Hindlimb muscle (tissue), 1 donor: ENCODE measurements at places on chromosomes 5 and 9. TPM values are rescaled to one million over a fixed set of nuclear protein-coding genes. Genes with fewer than 3 reads are reported as not detected.

The C5orf52 gene
- polyA plus RNA-seq = not detected

The PCDHA10 gene
- polyA plus RNA-seq = 0.25 TPM

The SCGB3A2 gene
- not detected for polyA plus RNA-seq

The TMC1 gene
- polyA plus RNA-seq = 1.1 TPM

The SPINK4 gene
- 0.52 TPM for polyA plus RNA-seq

The F2RL1 gene
- 0.31 TPM for polyA plus RNA-seq

The AGXT2 gene
- polyA plus RNA-seq = not detected

The EGFL7 gene
- 90.8 TPM for polyA plus RNA-seq

The TXNDC8 gene
- not detected for polyA plus RNA-seq

The RMI1 gene
- 8.1 TPM for polyA plus RNA-seq

The PKN3 gene
- 8.6 TPM for polyA plus RNA-seq

The NRARP gene
- polyA plus RNA-seq = 3.9 TPM

The PRDM9 gene
- polyA plus RNA-seq = not detected

The GPR150 gene
- 0.22 TPM for polyA plus RNA-seq

The NR4A3 gene
- polyA plus RNA-seq = 0.92 TPM

The OBP2B gene
- polyA plus RNA-seq = not detected

The CAMLG gene
- 43.7 TPM for polyA plus RNA-seq

The DBH gene
- polyA plus RNA-seq = 0.54 TPM

The SHC3 gene
- polyA plus RNA-seq = 0.67 TPM

The CSF1R gene
- 45.1 TPM for polyA plus RNA-seq

The TAS2R1 gene
- polyA plus RNA-seq = not detected

The GARIN3 gene
- not detected for polyA plus RNA-seq

The ARID3C gene
- polyA plus RNA-seq = 0.18 TPM

The MAMDC2 gene
- 5.4 TPM for polyA plus RNA-seq

The FAM78A gene
- polyA plus RNA-seq = 44.5 TPM

The RAPGEF1 gene
- polyA plus RNA-seq = 122 TPM

The DDX4 gene
- polyA plus RNA-seq = 0.23 TPM

The SELENOP gene
- 166 TPM for polyA plus RNA-seq

The HSPB3 gene
- 123 TPM for polyA plus RNA-seq

The CDC26 gene
- 19.2 TPM for polyA plus RNA-seq

The ZNF883 gene
- 3.7 TPM for polyA plus RNA-seq

The TCF7 gene
- polyA plus RNA-seq = 2.3 TPM

The ADAMTS2 gene
- 29.7 TPM for polyA plus RNA-seq

The CCL28 gene
- 0.17 TPM for polyA plus RNA-seq

The PCDHGB5 gene
- 4.1 TPM for polyA plus RNA-seq

The PCDHGA1 gene
- 0.77 TPM for polyA plus RNA-seq

The ZNF484 gene
- polyA plus RNA-seq = 5.1 TPM

The STKLD1 gene
- 1.5 TPM for polyA plus RNA-seq
